ENCODE measurements at places on chromosomes 12 and 14.

DNA sequence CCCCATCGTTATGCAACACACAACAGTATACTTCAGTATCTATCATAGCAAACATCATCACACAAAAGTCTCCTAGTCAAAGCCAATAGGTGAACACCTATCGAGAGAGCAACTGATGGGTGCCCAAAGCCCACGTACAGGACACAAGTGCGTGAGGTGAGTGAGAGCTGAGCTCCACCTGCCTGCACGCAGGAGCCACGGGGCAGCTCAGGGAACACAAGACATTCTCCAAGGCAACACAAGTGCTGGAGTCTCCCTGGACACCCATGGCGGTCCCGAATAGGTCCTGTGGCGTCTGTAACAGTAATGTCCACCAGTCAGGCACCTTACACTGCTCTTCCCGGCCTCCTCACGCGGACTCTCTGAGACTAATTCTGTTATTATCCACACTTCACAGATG, 44.3 kb downstream of the CDC42BPB start:
- no peak for DNase-seq

DNA sequence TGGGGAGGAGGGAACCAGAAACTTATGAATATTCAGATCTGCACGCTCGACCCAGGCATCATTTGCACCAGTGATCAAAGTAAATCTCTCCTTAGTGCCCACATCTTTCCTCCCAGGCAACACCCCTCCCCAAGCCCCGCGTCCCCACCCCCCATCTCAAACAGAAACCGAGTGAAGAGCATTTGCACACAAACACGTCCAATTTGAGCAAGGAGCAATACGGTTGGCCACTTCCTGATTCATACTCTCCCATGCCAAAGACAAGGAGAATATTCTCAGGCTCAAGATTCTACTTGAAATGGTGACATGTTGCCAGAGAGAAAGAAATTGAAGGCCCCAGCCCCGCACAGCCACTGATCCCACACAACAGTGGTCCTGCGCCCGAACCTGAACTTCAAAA, 7.1 kb downstream of the FOXN3 start:
- peak; percentile 56 for DNase-seq

DNA sequence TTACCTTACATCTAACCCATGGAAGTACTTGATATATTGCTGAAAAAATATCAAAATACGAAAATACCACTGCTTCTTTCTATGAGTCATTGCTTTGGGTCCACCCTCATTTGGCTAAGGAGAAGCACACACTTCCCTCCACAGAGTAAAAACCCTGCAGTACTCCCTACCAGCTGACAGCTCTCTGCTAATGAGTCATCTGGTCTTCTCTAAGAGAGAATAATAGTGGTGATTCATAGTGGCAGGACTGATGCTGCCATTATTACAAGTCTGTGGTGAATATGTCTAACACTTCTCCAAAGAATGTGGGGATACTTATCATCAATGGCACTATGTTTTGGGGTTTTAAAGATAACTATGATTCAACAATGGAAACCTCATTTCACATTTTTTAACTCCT, 90.7 kb downstream of the PPFIA2 start:
- no peak for DNase-seq

- DNase-seq, result no peak
Observed at GRCh38 chr14:53380052-53380866, 227.1 kb upstream of the DDHD1 start.

All from NCI-H510A treated with DMSO at 0.1 percent for 48 hours (cell line).